ENCODE measurements at places on chromosomes 1 and 21.

DNA sequence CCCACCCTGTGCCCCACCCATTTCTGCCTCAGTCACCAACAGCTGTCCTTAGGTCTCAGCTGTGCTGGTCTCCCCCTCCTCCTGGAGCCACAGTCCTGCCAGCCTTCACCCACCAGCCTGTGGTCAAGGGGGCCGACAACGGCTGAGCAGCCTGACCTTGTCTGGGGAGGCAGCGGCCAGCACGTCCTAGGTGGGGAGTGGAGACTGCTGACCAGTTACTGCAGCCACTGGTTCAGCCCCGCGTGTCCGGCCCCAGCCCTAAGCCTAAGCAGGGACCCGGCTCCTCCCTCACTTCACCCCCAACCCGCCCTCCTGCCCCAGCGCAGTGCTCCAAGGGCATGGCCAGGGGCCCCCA lies 79.2 kb downstream of the MORN1 start:
- no peak for DNase-seq

DNA sequence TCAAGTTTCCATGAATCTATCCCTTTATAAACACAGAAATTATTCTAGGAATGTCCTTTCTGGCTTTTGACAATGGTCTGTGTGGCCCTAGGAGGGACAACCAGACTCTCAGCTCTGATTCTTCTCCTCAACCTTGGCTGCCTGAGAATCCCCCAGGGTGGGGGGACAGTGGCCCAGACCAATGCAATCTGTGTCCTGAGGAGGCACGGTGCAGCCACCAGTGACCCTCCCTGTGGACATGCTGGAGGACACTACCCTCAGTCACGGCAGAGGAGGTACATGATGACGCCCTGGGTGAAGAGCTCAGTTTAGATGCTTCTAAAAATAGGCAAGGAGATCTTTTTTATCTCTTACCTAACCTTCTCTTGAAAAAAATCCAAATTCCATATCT lies 91.7 kb downstream of the PGBD5 start:
- DNase-seq = no peak

DNA sequence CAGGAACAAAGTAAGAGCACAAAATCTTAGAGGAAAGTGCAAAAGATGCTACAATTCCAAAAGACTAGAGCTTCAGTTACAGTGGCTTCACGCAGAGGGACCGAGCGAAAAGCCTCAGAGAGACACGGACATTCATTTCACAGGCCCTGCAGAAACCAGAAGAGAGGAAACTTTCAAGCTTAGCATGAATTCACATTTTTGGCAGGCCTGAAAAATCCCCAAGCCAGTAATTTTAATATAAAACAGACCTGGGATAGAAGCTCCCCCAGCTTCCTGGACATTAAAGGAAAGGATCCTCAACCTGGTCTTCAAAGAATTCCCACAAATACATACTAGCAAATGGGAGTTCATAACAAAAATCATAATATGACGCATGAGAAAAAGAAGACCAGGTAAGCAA lies 66.2 kb downstream of the HSF2BP start:
- DNase-seq = no peak

GRCh38 chr1:155218854-155219591 lies 10.5 kb downstream of the MTX1 start:
- DNase-seq = peak; percentile 69

DNA sequence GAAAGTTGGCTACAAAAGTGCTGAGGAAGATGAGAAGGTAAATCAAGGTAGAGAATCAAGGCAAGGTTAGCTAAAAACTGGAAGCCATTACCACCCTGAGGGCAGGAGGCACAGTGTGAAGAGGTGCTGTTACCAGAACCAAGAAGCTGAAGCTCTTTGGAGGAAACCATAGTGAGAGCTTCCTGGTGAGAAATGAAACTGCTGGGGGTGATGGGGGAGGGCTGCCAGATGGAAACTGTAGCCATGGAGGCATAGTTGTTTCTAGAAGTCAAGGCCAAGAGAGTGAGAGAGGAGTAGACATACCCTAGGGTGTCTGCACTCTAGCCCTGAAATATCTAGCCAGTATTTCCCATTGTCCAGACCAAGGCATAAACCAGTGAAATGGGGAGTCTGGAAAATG lies 28.7 kb downstream of the IFI44 start:
- DNase-seq = no peak

GRCh38 chr1:30693822-30694221 lies 29.6 kb downstream of the MATN1 start:
- DNase-seq = no peak

DNA sequence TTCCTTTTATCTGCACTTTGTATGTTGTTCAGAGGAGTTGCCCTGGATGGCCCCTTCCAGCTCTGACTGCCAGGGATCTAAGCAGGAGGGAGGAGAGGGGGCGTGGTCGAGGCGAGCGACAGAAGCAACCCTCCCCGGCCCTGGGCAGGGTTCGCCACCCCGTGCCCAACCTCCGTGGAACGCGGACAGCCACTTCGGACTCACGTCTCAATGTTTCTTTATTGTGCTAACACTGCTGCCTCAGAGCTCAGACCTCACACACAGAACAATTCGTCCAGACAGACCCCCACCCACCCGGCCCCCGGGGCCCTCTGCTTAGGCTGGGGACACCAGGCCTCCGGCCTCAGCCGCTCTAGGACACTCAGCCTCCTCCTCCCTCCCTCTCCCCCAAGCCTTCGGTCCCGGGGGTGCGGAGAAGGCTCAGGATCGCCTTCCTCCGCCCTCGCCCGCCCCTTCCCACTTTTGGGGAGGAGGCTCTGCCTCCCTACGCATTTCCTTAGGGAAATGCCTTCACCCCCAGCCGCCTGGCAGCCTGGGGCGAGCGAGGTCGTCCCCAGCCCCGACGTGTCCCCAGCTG lies 8.3 kb downstream of the VSIG8 start:
- DNase-seq = peak; percentile 46

DNA sequence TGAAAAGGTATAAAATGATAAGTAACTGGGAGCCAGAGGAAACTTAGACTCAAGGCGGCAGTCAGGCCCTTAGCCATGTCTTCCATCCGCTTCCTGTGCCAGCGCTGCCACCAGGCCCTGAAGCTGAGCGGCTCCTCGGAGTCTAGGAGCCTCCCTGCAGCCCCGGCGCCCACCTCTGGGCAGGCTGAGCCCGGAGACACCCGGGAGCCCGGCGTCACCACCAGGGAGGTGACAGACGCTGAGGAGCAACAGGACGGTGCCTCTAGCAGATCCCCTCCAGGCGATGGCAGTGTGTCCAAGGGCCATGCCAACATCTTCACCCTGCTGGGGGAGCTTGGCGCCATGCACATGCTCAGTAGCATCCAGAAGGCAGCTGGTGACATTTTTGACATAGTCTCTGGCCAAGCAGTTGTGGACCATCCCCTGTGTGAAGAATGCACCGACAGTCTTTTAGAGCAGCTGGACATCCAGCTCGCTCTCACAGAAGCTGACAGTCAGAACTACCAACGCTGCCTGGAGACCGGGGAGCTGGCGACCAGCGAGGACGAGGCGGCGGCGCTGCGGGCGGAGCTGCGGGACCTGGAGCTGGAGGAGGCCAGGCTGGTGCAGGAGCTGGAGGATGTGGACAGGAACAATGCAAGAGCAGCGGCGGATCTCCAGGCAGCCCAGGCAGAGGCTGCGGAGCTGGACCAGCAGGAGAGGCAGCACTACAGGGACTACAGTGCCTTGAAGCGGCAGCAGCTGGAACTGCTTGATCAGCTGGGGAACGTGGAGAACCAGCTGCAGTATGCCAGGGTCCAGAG lies at the start of gene BECN2:
BECN2 (plus strand) TSS at position 76 of the 803 bp plus-strand sequence; CDS start at position 76, 0 bp downstream.
- DNase-seq = no peak

DNA sequence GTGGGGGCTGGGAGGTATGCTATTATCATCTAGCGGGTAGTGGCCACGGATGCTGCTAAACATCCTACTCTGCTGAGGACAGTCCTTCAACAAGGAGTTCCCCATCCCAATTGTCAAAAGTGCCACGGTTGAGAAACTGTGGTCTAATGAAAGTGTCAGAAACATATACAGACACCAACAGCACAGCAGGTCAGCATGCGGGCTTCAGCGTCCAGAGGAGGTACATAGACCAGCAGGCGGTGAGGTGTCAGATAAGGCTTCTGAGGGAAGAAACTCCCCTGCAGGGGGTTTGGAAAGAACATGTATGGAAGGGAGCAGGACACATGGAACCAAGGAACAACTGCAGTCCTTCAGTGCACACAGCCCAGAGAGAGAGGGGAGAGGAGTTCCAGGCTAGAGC lies 4.8 kb upstream of the TTC4 start:
- no peak for DNase-seq

DNA sequence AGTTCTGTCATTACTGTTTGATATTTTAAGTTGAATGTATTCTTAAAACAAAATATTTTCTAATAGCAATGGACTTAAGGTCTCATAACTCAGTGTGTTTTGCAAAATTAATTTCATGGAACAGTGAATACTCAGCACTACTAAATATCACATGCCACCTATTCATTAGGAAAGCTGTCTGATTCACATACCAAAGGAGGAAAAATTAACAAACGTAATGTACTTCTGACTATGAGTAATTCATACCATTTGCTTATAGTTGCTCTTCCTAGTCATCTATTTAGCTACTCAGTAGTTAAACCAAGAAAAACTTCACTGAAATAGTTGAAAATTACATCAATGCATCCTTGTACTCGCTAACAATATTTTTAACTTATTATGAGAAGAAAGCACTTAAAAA lies 35.2 kb downstream of the TP53BP2 start:
- DNase-seq = no peak

DNA sequence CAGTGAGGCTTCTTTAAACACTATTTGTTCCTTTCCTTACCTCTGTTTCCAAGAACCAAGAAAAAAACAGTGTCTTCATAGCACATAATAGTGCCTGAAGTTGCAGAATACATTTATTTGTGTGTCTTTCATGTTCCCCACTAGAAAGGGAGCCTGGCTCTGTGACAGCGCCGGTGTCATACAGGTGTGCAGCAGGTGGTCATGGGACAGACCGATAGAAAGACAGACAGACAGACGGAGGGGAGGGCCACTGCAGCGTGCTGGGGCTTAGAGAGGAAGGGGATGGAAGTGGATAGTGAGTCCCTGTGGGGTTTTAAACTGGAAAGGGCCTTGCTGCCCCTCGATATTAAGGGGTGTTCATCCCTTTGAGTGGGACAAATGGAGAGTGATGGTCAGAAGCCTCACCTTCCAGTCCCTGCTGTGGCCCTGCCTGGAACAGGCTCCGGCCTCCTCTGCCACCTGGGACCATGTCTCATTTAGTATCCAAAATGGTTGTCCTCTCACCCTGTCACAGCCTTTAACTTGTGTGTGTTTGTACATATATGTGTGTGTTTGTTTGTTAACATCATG lies 152.9 kb downstream of the PGBD5 start:
- no peak for DNase-seq

DNA sequence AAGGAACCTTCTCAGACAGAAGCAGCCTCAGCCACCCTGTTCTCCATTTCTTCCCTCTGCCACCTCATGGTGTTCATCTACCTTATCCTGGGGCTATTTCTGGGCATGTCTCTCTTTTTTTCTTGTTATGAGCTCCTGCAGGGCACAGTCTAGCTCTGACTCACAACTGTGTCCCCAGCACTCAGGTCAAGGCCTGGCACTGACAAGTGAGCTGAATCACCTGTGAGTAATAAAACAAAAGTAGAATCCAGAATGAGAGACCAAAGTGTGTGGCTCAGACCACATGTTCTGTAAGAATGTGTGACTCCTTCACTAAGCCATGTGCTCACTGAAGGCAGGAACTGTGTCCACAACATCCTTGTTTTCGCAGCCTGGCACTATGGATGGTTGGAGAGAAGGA lies 23.2 kb downstream of the C1orf94 start:
- peak; percentile 29 for DNase-seq

- no peak for DNase-seq
Observed at GRCh38 chr21:17976139-17976538, 157.0 kb upstream of the C21orf91 start.

DNA sequence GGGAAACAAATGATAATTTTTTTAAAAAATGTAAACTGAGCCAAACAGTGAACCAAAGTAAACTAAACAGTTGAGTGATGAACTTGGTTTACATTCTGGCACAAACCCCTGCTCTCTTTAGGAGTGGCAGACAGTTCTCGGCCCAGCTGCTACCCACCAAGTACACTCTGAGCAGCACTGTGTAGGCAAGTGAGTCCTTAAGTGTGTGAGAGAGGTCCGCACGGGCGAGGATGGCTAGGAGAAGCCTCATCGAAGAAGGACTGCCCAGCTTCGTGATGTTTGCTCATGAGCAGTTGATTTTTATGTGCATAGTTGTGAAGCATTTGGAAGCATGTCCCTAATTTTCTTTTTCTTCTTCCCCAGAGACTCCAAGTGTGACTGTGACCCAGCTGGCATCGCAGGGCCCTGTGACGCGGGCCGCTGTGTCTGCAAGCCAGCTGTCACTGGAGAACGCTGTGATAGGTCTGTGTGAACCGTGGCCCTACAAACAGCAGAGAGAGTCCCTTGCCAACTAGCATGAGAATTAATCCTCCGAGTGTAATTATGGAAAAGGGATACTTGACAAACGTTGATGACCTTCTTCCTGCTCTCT lies 32.1 kb downstream of the LAMC2 start:
- DNase-seq = no peak

DNA sequence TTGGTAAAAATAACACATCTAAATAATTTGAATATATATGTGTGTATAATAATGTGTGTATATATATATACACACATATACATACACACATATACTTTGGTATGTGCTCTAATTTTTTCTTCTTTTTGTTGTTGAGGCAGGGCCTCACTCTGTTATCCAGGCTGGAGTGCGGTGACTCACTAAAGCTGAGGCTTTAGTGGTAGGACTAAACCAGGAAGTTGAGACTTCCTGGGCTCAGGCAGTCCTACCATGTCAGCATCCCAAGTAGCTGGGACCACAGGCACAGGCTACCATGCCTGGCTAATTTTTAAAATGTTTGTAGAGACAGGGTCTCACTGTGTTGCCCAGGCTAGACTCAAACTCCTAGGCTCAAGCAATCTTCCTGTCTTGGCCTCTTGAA lies 46.7 kb upstream of the CXADR start:
- DNase-seq = peak; percentile 68

DNA sequence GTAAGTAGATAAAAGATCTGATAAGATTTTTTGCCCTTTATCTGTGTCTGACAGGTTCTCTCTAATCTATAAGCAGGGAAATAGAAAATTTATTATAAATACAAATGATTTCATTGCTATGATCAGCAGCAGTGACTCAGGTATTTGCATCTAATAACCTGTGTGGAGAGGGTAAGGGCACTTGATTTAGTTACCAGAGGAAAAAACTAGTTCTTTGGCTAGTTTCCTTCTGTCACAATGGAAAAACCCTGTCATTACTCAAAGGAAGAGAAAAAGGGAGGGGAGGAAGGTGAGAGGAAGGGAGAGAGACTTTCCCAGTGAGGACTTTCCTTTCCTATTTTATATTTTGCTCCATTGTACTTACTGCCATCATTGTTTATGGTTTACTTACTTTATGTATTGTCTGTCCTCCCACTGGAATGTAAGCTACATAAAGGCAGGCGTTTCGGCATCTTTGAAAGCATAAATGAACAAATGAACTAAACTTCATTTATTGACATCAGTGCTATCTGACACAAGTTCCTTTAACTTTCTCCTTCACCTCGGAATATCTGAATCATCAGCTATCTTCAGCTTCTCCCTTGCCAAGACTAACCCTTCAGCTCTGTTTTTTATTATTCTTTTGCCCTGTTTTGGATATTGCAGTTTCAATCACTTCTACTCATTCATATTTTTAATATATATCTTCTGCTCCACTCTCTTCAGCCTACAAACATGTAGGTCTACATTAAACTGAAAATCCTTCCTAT lies 34.9 kb downstream of the WDR3 start:
- no peak for DNase-seq

GRCh38 chr1:27372808-27373690 lies 1.6 kb downstream of the FCN3 start:
- peak; percentile 22 for DNase-seq

GRCh38 chr1:205301205-205301821 lies 20.2 kb downstream of the NUAK2 start:
- DNase-seq = peak; percentile 99

- DNase-seq = no peak
Observed at GRCh38 chr1:182050481-182051448, 10.7 kb downstream of the ZNF648 start.

Measured in fibroblast of skin of scalp (primary cell).